ENCODE measurements at places on chromosomes 3 and 15. TPM values are rescaled to one million over a fixed set of nuclear protein-coding genes. Genes with fewer than 3 reads are reported as not detected.

The GOLGA8S gene
- 0.09 TPM for total RNA-seq

- no peak for DNase-seq
These were observed 612.8 kb downstream of the MAGI1 start for GRCh38 chr3:65425880-65426279.

DNA sequence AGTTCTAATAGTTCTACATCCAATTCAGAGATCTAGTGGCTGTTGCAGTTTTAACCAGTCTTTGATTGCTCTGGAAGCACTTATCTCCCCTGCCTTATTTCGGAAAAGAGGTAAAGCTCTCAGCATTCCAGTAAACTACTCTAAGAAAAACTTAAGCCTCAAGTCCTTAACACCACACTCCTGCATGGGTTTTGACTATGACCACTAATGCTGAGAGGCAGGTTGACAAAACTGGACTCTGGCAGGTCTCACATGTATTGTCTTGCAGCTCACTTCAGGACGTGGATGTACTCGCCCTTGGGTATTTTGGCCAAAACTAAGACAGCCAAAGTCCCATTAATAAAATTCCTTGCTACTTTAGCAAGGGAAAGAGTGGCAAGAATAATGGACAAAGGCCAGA is 405.9 kb upstream of the GRM7 start:
- no peak for DNase-seq

DNA sequence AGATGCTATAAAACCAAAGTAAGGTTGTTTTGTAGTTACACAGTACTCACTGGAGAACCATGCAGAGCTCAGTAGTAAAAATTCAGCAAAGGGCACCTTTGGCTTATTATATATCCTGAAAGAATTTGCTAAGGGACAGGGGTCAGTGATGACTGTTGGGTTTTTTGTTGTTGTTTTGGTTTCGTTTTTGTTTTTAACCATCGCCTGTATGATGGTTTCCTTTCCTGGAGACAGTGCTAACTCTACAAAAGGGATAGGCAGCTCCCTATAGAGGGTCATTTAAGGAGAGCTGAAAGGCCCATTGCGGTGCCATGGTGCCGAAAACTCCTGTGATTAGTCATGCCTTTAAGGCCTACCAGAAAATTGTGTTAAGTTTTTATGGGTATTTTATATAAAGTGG is 118.2 kb upstream of the GOLIM4 start:
- DNase-seq, result no peak

The ACVR2B gene
- total RNA-seq, result 11.0 TPM

DNA sequence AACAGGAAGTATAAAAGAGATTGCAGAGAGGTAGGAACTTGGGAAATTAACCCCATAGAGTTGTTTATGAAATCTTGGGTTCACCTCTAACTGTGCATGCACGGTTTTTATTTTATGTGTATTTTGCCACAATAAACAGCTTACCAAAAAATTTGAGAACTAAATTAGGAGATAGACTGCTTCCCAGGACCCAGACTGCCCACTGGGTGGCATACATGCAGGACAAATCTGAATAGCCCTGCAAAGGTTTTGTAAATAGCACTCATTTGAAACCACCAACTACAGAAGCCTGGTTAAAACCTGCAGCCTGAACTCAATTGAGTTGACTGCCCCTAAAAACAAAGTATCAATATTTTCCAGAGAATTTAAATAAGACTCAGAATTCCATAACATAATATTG is 96.4 kb upstream of the SLCO2A1 start:
- no peak for DNase-seq

GRCh38 chr15:31200735-31201151 is 99.2 kb upstream of the TRPM1 start:
- no peak for DNase-seq

The CPN2 gene
- total RNA-seq, result not detected

DNA sequence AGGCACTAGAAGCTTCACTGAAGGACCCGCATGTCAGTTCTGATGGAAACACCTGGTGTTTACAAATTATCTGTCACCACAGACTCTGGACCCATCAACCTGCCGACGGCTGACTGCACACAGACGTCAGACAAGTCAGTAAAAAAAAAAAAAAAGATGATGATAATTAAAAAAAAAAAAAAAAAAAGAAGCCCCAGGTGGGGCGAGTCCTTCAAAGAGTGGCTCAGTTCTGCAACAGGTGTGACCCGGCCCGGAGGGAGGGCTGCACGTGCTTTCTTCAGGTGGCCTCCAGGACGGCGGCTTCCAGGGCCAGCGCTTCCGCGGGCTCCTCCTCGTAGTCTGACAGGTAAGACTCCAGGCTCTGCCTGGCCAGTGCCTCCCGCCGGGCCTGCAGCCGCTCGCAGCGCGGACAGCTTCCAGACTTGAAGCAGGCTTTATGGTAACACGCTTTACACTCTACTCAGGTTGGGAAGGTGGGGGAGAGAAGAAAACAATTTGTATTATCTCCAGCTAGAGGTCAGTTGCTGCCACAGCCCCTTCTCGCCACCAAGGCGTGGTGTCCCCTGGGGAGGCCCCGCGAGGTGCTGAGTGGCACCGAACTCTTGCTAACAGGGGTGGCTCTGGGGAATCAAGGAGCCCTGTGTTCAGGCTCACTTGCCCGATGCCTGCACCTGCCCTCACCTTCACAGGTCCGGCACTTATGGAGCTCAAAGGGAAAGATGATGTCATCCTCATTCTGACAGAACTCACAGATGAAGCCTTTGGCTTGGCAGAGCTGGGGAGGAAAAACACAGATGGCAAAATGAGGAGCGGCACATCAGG is 61.8 kb downstream of the RUBCN start:
- no peak for DNase-seq

The TNFSF10 gene
- 21.4 TPM for total RNA-seq

The RAB7A gene
- total RNA-seq, result 197 TPM

DNA sequence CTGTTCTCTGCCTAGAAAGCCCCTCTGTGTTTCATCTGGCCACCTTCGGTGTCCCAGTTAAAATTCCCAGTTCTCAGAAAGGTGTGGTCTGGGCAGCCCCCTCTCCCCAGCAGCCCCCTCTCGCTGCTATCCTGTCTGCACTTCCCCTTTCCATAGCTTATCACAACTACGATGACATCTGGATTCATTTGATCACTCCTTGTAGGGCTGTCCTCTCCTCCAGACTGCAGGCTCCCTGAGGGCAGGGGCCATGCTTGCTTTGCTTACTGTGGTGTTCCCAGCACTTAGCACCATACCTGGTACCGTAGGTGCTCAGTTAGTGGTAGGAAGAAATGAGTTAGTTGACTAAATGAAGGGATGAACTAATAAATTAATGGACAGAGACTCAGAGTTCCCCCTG is 26.3 kb upstream of the GOLGA6C start:
- DNase-seq, result no peak

DNA sequence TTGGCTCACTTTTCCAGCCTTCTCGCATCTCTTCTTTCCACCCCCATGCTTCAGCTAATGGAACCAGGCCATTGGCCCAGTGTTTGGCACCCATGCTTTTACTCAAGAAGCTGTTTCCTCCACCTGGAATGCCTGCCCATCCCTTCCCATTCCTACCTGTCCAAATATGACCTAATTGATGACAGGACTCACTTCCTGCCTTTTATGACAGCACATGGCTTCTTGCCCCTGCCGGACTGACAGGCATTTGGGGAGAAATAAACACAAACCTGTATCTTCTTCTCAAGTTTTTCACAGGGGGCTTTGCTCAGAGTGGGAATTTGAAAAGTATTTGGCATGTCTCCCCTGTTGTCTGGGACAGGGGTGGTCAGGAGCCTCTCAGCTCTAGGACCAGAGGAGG is 120.1 kb downstream of the ABHD5 start:
- no peak for DNase-seq

- DNase-seq, result no peak
These were observed 65.6 kb downstream of the SLC6A6 start for GRCh38 chr3:14467814-14468620.

The KCNAB1 gene
- total RNA-seq, result 1.4 TPM

DNA sequence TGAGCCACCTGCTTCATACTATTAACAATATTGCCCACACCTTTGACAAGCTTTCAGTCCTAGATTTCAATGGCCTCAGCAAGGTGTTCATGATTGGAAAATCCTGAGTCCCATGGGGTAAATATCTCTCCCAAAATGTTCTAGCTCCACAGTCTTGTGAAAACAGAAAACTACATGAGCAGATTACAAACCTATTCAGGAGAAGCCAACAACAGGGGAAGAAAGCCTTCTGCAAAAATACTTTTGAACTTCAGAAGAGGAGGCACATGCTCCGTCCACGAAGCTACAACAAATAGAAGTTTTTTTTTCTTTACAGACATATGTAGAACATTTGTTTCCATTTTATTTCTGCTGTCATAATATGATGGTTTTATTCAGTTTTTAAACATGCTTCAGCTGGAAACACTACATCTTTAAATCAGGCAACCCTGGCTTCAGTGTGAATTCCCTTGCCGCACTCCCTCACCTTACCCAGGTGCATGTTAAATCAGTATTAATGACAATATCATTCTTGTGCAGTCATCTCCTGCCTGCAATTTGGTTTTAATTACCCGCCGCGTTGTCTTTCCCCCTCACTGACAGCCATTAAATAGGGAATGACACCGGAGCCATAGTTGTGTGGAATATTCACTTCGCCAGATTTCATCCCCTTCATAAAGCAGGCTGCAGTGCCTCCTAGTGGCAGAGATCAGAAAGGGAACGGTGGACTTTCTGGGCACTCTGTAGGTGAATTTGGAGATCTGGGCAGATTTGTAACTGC is 725.5 kb upstream of the ARRDC4 start:
- no peak for DNase-seq

DNA sequence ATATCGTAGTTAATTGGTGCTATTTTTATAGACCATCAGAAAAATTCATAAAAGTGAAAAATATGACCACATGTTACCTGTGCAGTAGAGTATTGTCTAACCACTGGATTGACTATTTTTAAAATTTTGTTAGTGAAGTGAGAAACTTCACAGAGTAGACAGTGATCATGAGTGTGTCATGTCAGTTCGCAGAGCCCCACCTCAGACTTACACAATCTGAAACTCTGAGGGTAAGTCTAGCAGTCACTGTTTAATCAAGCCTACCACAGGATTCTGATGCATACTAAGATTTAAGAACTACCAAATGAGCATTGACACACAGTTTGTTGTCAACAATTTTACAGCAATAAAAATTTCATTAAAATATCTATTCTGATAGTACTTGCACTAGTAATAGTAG is 552.9 kb upstream of the SUCLG2 start:
- no peak for DNase-seq

The MAGI1 gene
- 24.1 TPM for total RNA-seq

DNA sequence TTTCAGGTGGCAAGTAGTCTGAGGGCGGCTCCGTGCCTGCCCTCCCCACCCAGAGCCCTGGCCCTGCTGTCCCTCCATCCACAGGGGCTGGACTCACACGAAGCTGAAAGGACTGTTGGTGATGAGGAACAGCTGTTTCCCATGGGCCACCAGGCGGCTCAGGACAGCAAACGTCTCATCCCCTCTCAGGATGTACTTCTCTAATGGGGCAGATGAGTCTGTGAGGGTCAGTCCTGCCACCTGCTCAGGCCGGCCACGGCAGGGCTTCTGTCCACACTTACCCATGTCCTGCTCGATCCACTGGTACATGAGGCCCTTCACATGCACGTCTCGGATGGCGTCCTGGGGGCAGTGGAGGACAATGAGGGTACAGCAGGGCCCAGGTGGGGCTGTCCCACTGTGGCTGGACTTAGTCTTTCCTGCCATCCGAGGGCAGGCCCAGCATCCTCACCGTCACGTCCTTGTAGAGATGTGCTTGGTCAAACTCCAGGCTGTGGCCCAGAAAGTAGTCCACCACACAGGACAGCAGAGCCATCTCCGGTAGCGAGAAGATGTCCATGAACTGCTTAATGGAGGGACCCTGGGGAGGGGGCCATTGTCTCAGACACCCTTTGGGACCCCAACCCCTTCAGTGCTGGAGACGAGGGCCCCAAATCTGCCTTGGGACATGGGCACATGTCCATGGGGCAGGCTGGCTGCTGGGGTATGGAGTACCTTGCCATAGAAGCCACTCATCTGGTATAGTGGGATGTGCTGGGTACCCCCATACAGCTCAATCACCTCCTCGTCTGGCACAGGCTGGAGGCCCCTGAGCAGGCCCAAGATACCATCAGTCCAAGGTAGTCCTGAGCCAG is 5.7 kb downstream of the NT5DC2 start:
- DNase-seq, result no peak

The SLC22A14 gene
- not detected for total RNA-seq

The SLC28A1 gene
- total RNA-seq, result 0.70 TPM

The THAP10 gene
- total RNA-seq, result 5.5 TPM

The TMEM266 gene
- total RNA-seq, result 0.38 TPM

DNA sequence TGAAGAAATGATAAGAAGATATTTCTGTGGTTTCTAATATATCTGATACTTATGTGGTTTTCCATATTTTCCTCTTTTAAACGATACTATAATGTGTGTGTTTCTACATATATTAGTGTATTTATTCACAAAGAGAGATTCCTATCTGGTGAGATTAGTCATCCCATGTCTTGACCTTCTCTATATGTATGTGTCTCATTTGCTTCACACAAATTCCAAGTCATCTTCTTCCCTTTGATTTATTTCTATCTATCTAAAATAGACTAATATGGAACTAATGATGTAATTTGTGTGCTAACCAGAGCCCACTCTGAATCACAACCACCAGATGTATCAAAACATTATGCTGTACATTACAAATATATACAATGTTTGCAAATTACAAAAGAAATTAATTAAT is 154.7 kb upstream of the KCNMB2 start:
- no peak for DNase-seq

- no peak for DNase-seq
These were observed 96.3 kb downstream of the SOX2 start for GRCh38 chr3:181808053-181808452.

DNA sequence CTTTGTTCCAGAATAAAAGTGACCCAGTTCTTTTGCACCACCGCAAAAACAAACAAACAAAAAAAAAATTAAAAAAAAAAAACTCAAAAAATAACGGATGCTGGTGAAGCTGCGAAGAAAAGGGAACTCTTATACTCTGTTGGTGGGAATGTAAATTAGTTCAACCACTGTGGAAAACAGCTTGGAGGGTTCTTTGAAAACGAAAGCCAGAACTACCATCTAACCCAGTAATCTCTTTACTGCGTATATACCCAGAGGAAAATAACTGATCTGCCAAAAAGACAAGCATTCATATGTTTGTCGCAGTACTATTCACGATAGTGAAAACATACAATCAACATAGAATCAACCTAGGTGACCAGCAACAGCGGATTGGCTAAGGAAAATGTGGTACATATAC is 298.9 kb upstream of the CBLB start:
- no peak for DNase-seq

DNA sequence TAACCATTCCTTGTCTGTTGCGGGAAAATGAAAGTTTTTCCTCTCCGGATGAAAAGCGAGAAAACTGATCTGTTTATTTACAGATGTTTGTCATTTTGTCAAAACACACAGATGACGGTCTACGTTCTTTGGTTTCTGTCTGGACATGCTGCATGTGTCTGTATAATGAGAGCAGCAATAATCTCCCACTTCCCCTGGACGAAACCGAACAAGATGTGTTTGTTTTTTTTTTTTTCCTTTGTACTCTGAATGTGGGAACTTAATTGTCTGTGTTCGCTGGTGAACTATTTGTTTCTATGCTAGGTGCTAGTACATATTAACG is 33.6 kb downstream of the PTPRG start:
- no peak for DNase-seq

GRCh38 chr3:194245975-194246561 is 105.1 kb downstream of the CPN2 start:
- DNase-seq, result no peak

Measured in PC-9 (cell line).